Esophagus squamous epithelium (tissue), 5 donors: ENCODE measurements at places on chromosomes 13 and 19.

GRCh38 chr13:92221916-92222315, 823.5 kb downstream of the GPC5 start:
- no peak for DNase-seq

- no peak for DNase-seq
These were observed 80.9 kb downstream of the SPACA7 start for GRCh38 chr13:112457081-112457480.

- no peak for DNase-seq
These were observed 8.5 kb upstream of the SYT5 start for GRCh38 chr19:55188625-55189024.

- no peak for DNase-seq
These were observed 11.9 kb downstream of the KLC3 start for GRCh38 chr19:45352471-45352870.

DNA sequence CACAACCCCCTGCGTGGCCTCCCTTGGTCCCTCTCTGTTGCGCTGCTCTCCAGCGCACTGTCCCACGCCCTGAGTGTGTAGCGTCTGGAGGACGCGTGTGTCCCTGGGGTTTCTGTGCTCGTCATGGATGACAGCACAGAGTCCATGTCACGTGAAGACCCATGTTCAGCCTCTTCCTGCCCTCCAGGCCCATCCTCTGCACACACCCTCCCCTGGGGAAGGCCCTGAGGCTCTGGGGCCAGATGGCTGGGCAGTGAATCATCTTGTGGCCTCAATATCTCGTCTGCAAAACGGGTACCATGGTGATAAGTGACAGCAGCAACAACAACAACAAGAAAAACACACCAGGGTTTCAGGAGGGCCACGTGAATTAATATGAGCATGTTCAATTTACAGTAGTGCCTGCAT, 71.5 kb upstream of the ARHGEF7 start:
- DNase-seq, result no peak

- DNase-seq, result no peak
These were observed 4.0 kb downstream of the DDX39A start for GRCh38 chr19:14414926-14415690.

DNA sequence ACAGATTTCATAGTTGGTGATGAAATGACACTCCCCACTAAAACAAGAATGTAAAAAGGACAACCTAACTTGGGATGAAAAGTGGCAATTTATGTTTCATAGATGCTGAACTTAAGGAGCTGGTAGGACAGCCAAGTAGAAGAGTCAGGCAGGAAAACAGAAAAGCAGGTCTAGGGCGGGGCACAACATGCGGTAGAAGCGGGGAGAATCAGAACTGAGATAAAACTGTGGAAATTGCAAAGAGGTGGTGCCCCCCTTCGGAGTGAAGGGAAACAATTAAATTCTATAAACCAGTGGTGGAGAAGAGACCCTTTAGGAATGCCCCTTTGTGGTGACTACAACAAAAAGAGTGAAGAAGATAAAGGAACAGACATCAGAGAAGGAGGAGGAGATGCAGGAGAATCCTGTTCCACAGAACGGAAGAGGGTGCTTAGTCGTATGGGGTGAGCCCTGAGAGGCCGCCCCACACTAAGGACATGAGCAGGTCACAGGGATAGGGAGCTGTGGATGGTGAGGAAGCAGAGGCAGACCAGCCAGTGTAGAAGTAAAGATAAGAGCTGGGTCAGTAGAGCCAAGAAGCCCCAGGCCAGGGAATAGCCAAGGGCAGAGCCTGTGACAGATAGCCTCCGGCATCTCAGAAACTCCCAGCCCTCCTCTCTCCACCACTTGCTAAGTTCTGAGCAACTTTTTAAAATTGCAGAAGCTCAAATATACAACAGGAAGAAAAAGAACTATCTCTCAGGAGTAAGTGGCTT, 100.3 kb upstream of the DOCK9 start:
- no peak for DNase-seq

DNA sequence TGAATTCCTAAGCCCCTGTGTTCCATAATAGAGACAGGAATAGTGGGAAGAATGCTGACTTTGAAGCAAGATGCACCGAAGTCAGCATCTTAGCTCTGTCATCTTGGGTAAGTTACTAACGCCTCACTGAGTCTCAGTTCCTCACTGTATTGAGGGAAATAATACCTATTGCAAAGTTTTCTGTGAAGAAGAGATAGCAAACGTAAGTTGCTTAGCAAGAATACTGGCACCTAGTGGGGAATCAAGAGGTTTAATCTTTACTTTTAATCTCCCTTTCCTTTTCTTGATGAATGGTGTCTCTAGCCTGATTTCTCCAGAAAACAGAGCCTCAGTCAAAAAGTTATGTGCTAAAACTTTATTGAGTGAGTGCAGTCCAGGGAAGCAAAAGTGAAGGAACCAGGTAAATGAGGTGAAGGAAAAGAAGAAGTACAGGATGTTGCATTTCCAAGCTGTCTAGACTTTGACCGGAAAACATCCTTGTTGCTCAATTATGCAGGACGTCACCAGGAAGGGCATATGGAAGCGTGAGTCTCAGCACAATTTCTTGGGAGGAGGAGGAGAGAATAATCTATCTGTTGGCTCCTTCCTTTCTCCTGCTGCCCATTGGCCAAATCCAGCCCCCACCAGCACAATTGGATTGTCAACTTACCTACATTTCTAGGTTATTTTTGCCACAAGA, 210.0 kb downstream of the B3GLCT start:
- no peak for DNase-seq

DNA sequence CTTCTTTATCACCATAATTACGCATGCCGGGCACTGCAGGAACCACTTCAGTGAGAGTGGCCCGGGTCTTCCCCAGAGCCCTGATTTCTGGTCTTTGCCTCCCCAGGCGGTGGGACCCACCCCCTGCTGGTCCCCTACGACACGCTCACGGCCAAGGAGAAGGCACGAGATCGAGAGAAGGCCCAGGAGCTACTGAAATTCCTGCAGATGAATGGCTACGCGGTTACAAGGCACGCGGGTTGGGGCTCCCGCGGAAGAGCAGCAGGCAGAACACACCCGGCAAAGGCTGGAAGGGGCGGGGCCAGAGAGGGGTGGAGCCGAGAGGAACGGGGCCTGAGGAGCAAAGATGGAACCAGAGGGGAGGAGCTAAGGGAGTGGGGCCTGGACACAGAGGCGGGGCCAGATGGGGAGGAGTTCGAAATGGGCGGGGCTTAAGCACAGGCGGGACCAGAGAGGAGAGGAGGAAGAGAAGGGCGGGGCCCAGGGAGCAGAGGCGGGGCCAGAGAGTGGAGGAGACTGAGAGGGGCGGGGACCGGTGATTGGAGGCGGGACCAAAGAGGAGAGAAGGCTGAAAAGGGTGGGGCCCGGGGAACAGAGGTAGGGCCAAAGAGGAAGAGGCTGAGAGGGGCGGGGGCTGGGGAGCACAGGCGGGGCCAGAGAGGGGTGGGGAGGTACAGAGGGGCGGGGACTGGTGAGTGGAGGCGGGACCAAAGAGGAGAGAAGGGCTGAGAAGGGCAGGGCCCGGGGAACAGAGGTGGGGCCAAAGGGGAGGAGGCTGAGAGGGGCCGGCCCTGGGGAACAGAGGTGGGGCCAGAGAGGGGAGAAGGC, 73.4 kb downstream of the RYR1 start:
- peak; percentile 52 for DNase-seq

GRCh38 chr13:38462605-38463004, 113.0 kb downstream of the UFM1 start:
- no peak for DNase-seq

DNA sequence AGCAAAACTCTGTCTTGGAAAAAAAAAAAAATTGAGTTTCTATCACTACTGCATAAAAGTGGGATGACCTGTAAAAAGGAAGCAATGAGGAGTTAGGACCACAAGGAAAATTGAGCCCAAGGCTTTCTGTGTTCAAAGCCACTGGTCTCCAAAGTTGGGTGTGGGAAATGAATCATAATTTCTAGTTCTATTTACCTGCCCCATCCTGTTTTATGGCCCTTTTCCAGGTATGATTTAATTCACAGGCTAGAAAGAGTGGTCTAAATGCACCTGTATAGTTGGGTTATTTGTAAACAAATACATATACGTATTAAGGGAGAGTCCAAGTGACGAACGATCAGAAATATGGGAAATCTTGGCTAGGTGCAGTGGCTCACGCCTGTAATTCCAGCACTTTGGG, 5.9 kb upstream of the DCAF15 start:
- no peak for DNase-seq

- no peak for DNase-seq
These were observed 3.4 kb downstream of the TMEM145 start for GRCh38 chr19:42316223-42317211.

DNA sequence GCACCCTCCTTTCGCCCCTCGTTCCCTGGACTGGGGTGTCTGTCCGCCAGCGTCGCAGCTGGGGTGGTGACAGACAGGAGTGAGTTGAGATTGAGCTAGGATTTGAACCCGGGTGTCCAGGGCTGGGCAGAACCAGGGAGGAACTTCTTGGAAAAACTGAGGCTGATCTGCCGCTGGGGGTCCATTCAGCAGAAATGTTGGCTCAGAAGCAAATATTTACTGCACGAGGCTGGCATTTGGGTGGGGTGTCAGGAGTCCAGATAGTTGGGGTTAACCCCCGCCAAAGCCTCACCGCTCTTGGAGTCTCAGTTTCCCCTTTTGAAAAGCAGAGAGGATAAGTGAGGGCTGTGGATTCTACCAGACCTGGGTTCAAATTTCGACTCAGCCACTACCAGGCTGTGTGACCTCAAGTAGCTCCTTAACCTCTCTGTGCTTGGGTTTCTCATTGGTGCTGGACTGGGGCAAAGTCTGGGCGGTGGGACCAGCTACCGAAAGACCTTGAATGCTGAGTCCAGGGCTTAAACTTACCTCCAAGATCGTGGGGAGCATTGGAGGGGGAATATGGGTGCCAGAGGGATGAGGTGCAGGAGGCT, 20.9 kb downstream of the MAST3 start:
- DNase-seq, result no peak

DNA sequence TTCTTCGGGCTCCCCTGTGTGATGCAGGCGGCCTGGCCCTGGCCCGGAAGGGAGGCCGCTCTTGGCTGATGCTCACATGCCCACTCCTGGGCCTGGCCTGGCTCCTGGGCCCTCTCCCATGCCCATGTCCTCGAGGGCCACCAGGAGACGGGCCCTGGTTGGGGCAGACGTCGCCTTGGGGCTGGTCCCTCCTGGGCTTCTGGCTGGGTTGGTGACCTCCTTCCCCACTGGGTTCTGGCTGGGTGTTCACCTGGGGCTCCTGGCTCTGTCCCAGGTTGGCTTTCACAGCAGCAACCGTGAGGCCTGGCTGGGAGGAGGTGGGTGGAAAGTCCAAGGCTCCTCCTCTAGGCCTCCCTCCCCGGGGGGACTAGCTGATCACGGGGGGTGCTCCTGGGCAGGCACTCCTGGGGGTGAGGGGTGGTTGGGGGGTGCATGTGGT, 15.5 kb upstream of the SLC7A10 start:
- no peak for DNase-seq

GRCh38 chr19:8557642-8558238, 19.5 kb downstream of the MYO1F start:
- DNase-seq, result no peak

DNA sequence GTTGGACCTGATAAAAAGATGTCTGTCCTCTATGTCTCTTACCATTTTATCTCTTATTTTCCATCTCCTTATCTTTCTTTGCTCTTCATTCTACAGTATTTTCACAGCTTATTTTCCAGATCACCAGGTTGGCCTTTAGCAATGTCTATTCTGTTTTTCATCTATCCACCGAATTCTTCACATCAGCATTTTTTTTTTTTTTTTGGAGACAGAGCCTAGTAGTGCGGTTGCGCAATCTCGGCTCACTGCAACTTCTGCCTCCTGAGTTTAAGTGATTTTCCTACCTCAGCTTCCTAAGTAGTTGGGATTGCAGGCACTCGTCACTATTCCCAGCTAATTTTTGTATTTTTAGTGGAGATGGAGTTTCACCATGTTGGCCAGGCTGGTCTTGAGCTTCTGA, 49.0 kb downstream of the DNAJC15 start:
- no peak for DNase-seq

DNA sequence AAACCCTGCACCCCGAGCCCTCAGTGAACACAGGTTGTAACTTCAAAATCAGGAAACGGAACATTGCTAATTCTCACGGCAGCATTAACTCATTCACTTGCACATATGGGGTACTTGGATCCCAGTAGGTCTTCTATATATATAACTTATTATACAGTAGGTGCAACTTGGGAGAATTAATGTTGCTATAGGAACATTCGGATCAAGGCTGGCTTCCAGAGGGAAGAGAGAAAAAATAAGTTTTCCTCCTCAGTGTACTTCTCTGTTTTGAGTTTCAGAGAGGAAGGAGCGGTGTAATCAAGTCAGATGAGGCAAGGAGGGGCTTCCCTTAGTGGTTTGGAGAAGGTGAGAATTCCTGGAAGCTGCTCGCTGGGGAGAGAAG, 90.9 kb upstream of the ZNF507 start:
- no peak for DNase-seq

DNA sequence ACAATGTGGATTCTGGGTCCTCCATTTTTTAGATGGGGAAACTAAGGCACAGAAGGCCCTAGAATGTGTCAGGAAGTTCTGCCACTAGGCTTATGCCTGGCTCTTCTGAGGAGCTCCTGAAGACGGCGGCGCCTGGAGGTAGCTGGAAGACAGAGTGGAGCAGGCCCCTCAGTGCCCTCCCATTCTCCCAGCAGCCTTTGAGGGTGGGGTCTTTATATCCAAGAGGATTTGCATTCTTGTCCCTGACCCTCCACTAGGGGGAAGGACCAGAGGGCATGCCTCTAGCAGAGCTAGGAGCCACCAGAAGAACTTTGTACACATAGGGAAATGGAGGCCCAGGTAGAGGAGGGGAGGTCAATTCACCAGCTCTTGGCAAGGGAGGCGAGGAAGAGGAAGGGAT, 9.4 kb downstream of the CELF5 start:
- no peak for DNase-seq

DNA sequence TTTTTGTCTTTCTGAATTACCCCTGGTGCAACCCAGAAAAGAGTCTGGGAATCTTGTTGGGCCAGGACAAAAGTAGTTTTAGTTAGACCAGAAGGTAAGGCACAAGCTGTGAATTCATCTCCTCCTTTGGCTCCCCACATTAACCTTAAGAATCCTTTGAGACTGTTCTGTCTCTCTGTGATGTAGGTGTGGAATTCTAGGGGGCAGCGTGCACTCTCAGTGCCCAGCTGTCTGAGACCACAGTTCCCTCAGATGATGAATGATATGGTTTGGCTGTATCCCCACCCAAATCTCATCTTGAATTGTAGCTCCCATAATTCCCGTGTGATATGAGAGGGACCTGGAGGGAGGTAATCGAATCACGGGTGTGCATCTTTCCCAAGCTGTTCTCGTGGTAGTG, 43.9 kb downstream of the ZNF506 start:
- DNase-seq, result no peak

DNA sequence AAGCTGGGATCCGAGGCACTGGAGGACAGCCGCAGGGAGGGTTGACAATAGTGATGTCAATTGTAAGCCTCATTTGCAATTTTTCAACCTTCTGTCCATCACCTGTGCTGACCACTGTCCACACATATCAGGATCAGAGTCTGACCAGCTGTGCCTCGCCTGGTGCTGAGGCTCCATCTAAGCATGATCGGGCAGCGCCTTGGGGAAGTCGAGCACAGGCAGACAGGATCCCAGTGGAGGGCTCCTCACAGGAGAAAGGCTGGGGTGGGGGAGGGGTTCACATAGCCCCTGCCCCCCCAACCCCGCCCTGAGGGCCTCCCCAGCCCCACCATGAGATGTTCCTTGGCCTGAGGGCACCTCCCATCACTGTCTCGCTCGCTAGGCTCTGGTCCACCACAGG, 60.3 kb downstream of the RAB20 start:
- DNase-seq, result no peak

- DNase-seq, result no peak
These were observed 376.1 kb downstream of the DLEU7 start for GRCh38 chr13:50467156-50468110.
